ENCODE measurements at places on chromosomes 5 and 9. TPM values are rescaled to one million over a fixed set of nuclear protein-coding genes. Genes with fewer than 3 reads are reported as not detected.

Gene CYLC2
- not detected for total RNA-seq

Gene KLF4
- total RNA-seq: 66.9 TPM

GRCh38 chr5:122151640-122152039, 22.3 kb downstream of the ZNF474 start:
- DNase-seq: no peak

Gene SPINK13
- not detected for total RNA-seq

Gene ATP10B
- total RNA-seq: 0.12 TPM

Gene TLE4
- total RNA-seq: 16.2 TPM

Data from left cardiac atrium (tissue), 4 donors.